HT-29 (cell line): ENCODE measurements at places on chromosomes 5 and 9. TPM values are rescaled to one million over a fixed set of nuclear protein-coding genes. Genes with fewer than 3 reads are reported as not detected.

The CDC20B gene
- total RNA-seq = not detected in 2 replicates

The BNIP1 gene
- 10.0 and 14.9 TPM in 2 replicates for total RNA-seq

The IFNA2 gene
- not detected in 2 replicates for total RNA-seq

The C9orf50 gene
- total RNA-seq = not detected in 2 replicates

The STK32A gene
- total RNA-seq = not detected in 2 replicates

The S100Z gene
- total RNA-seq = not detected in 2 replicates

The PCDHB11 gene
- total RNA-seq = 0.23 TPM in 1 of 2 replicates, not detected in the other

The GABRA6 gene
- not detected in 2 replicates for total RNA-seq

The CRHBP gene
- not detected in 2 replicates for total RNA-seq

DNA sequence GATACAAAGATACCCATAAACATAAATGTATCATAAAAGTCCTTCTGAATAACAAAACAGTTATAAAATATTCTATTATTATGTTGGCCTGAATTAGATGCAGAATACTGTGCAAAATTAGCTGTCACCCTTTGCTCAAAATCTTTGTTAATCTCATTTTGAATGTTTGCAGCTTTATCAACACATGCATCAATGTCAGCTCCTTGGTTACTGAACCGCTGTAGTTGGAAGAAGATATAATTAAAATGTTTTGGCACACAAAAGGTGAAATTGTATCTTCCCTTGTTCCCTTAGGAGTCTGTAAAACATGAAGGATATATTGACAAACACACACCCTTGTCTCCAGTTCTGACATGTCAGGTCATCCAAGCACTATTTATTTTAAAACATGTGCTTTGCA, 146.3 kb upstream of the POU5F2 start:
- no peak for DNase-seq

DNA sequence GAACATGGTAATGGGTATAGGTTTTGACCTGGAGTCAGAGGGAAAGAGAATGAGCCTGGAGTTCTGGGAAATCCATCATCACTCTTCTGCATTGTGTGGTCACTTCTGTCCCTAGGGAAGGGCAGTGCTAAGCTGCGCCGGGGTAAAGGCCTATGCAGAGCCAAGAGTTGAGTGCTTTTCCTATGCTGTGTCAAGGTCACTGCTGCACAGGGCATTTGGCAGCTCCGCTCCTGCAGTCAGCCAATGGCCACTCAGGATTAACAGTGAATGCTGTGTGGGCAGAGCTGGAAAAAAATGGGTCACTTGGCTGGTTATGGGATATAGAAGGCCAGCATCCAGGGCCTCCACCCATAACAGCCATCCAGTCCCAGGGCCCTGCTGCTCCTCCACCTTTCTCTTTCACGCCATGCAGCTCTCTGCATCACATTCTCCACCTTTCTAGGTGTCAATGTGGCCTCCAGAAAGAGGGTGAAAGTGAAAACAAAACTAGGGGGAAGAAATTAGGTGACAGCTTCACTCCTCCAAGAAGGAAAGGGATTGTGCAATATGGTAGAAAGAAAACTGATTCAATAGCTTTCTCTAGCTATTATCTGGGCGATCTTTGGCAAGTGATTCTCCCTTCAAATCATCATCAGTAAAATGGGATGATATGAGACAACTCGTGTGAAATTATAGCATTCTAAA, 279.3 kb upstream of the ANKRD55 start:
- DNase-seq = no peak

- no peak for DNase-seq
Measured at GRCh38 chr5:144464306-144464705, 293.6 kb downstream of the KCTD16 start.

GRCh38 chr5:111461255-111461671, 51.1 kb downstream of the STARD4 start:
- peak; percentile 16 for DNase-seq

DNA sequence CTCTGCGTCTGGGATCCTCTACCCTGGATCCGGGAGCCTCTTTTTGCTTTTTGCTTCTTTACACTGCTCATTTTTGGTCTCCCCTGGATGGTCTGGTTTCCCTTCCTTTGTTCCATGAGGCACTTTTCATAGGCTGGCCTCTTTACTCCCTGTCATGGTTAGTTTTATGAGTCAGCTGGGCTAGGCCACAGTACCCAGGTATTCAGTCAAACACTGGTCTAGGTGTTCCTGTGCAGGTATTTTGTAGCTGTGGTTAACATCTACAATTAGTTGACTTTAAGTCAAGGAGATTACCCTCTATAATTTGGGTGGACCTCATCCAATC, 17.5 kb downstream of the ANKRD33B start:
- no peak for DNase-seq

GRCh38 chr9:122777935-122778627, 10.7 kb upstream of the OR5C1 start:
- no peak for DNase-seq

- no peak for DNase-seq
Measured at GRCh38 chr5:14292766-14293658, 149.9 kb downstream of the TRIO start.

DNA sequence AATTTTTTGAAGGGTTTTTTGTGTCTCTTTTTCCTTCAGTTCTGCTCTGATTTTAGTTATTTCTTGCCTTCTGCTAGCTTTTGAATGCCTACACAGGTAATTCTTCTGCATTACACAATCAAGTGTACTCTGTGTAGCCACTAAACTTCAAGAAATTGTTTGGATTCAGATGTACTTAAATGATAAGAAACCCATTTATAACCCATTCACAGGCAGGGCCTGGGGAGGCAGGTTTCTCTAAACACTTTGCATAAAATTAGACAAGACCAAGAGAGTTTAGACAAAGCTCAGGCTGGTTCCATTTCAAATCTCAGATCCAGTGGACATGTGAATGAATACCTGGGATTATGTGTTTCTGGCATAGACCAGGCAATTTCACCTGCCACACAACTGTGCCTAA, 41.3 kb upstream of the SEMA5A start:
- no peak for DNase-seq

- no peak for DNase-seq
Measured at GRCh38 chr5:31268686-31269085, 75.2 kb downstream of the CDH6 start.

DNA sequence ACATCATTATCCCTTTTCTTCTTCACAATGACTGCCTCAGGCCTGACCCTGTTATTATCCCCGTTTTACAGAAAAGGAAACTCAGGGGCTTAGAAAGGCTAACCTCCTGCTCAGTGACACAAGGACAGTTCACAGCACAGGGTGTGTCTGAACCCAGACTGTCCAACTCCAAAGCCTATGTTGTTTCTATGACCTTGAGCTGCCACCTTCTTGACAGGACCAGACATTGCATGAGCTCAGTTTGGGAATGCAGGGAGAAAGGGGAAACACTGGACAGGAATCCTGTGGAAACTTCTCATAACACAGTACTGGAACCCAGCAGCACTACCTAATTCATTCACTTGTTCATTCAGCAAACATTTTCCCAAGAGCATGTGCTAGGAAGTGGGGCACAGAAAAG, 472.8 kb downstream of the CDK5RAP2 start:
- no peak for DNase-seq

- no peak for DNase-seq
Measured at GRCh38 chr9:82894961-82895821, 167.8 kb downstream of the RASEF start.

DNA sequence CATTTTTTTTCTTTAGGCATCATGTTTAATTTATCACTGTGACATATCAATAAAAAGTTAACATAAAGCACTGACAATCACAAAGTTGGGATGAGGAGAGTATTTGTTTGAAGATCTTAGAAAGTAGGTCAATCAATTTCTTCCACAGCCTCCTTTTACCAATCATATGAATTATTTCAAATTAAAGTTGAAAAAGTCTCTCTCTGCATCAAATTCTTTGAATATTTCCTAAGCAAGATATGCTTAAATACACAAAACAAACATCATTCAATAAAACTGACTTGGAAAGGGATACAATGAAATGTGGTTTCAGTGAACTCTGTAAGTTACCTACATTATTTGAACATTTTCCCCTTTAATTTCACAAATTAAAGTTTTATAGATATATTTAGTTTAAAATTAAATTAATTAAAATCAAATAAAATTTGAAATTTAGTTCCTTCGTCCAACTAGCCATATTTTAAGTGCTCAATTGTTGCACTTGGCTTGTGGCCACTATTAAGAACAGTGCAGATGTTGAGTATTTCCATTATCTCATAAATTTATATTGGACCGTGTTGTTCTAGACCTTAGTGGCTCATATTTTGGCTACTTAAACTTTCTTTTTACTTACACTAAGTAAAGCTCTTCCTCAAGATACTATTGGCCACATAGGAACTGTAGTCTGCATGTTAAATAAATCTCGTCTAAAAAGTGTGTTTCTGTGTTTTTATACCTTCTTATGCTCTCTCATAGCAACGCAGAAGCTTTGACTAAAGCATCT, 949.7 kb upstream of the NUDT12 start:
- DNase-seq = no peak

GRCh38 chr5:153831973-153832372, 206.7 kb downstream of the FAM114A2 start:
- DNase-seq = peak; percentile 47

- DNase-seq = peak; percentile 84
Measured at GRCh38 chr5:151082282-151082902, 1.6 kb upstream of the TNIP1 start.

GRCh38 chr9:69919461-69920061, 98.9 kb downstream of the CFAP95 start:
- DNase-seq = peak; percentile 68

DNA sequence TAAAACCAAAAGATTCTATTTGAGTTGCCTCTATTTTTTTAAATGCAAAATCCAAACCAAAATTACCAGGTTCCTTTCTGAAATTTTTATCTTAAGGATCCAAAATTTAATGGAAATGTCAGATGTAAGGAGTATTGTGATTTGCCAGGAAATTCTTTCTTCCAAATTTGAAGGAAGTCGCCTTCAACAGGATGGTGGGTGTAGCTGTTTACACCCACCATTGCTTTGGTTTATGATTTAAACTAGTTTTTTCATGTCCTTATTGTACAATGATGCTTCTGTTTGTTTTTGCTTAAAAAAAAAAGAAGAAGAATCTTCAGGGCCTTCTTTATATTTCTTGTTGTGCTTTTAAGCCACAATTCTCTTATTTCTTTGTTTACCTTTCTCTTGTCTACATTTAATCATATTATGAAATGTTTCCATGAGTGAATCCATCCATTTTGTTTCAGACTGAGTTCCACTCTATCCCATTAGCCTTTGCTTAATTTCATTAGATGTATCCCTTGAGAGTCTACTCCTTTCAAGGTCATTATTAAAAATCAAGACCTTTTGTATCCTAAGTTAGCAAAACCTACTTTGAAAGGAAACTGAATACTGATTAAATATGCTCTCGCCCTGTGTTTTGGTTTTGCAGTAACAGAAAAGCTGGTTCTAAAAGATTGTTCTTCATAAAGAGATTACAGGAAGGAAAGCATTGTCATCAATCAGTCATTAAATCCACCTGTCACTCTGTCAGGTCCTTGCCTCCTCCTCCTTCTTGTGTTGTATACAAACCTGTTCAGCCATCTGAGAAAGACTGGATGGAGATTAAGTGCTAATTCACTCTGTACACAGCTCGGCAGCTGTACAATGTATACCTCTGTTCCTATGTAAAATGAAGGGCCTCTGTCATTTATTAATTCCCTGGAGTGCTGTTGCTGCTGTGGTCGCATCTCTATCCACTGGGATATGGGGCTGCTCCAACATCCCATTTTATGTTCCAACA, 45.5 kb upstream of the SLC2A8 start:
- DNase-seq = no peak

- no peak for DNase-seq
Measured at GRCh38 chr5:143837306-143837848, 25.4 kb downstream of the HMHB1 start.

DNA sequence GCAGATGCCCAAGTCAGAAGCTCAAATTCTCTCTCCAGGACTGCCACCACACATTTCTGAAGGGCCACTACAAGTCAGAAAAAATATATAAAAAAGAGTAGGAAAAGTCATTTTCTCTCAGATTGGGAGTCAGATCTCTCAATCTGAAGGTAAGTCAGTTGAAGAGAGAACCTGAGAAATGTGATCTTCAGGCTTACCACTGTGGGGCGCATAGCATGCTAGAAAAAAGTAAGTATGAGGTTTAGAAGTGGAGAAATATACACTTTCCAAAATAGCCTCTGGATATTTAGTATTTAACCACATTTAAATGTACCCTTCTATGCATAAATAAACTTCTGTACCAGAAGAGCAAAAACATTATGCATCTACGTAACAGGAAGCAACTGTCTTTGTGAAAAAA, 800.7 kb upstream of the CTNND2 start:
- DNase-seq = peak; percentile 12

DNA sequence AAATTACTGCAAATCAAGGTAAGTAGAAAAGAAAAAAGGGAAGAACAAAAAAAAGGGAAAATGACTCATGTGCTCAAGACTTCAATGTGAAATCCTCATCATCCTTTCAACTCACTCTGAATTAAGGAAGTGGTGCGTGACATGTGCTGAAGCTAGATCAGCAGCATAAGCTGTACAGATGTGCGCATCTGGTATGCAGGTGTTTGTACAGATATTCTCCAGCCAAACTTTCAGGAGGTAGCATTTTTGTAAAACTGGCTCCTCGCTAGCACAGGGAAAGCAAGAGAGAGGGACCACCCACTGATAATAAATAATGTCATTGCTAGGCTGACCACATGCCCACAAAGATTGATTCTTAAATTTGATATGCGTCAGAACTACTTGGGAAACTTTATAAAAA, 253.9 kb upstream of the RGMB start:
- no peak for DNase-seq

- no peak for DNase-seq
Measured at GRCh38 chr5:59428391-59428790, 465.1 kb downstream of the PDE4D start.

- no peak for DNase-seq
Measured at GRCh38 chr9:117153021-117153420, 261.8 kb downstream of the ASTN2 start.

- DNase-seq = no peak
Measured at GRCh38 chr5:72386639-72387038, 66.5 kb downstream of the PTCD2 start.
